ENCODE measurements at places on chromosomes 5 and 9.

- peak; percentile 93 for DNase-seq
Measured at GRCh38 chr5:74206579-74207550, 433.7 kb downstream of the ENC1 start.

- peak; percentile 90 for DNase-seq
Measured at GRCh38 chr5:56620903-56621677, 194.3 kb upstream of the MAP3K1 start.

- DNase-seq, result peak; percentile 65
Measured at GRCh38 chr9:70525519-70525918, 111.1 kb upstream of the KLF9 start.

GRCh38 chr5:91315701-91316100, 67.4 kb downstream of the ARRDC3 start:
- no peak for DNase-seq

DNA sequence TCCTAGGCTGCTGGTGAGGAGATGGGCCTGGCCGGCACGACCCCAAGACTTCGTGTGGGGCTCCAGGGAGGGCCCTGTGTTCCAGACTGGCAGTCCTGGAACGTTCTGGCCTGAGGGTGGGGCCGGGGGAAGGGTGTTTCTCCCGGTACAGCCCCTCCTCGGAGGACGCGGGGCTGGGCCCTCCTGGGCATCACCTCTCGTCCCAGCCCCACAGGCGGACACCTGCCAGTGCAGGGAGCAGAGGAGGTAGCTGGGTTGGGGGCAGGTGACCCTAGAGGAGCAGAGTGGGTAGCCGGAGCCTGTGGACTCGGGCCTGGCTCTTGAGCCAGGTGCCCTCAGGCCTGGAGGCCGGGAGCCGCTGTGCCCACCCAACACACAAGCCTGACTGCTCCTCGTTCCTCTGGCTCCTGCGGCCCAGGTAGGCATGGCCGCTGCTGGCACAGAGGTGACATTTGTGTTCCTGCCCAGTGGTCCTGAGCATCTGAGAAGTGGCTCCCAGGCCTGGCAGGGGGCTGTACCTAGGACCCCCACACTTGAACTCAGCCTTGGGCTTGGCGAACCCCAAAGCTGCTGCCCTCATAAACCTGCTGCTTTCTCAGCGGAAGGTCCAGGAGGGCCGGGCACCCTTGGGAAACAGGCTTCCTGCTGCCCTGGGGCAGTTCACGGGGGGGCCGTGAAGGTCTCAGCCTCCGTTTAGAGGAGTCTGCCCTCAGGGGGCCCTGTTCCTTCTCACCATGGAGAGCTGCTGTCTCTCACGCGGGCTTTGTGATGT, 817 bp downstream of the SLC6A19 start:
- no peak for DNase-seq

- DNase-seq, result no peak
Measured at GRCh38 chr5:83740741-83741140, 20.1 kb upstream of the HAPLN1 start.

GRCh38 chr5:66713998-66714397, 117.8 kb downstream of the MAST4 start:
- DNase-seq, result no peak

DNA sequence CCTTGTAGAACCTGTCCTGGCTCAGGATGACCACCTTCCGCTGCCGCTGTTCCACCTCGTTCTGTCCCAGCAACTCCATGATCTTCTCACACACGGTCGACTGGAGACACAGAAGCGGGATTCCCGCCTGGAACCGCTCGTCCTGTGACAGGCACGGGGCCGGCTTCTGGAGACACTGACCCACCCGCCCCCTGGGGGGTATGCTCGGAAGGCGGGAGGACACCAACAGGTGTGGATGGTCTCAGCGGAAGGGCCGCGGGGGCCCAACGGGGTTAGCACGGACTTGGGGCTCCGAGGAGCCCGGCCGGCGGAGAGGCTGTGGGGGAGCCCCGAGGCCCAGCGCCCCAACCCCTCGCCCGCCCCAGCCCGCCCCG, 530 bp downstream of the UCK1 start:
- peak; percentile 48 for DNase-seq

GRCh38 chr5:932628-933250, 40.1 kb downstream of the TRIP13 start:
- DNase-seq, result no peak

- peak; percentile 67 for DNase-seq
Measured at GRCh38 chr5:68547622-68548021, 332.1 kb downstream of the PIK3R1 start.

GRCh38 chr5:147359101-147359500, 124.3 kb downstream of the STK32A start:
- DNase-seq, result no peak

DNA sequence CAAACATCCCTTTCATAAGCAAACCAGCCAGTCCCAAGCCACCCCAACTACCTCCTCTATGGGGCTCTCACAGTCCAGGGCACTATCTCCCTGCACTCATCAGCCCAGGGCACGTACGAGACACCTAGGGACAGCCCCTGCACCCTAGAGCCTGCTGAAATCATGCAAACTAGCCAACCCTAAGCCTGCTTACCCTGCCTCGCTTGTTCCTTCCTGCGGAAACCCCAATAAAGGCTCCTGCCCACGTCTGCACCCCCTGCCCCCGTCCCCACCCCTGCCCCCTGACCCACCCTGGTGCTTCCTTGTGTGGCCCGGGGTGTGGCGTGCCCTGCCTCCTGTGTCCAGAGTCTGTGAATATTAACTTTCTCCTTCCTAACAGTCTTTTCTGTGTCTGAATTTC, 135.9 kb downstream of the GADD45G start:
- DNase-seq, result no peak

DNA sequence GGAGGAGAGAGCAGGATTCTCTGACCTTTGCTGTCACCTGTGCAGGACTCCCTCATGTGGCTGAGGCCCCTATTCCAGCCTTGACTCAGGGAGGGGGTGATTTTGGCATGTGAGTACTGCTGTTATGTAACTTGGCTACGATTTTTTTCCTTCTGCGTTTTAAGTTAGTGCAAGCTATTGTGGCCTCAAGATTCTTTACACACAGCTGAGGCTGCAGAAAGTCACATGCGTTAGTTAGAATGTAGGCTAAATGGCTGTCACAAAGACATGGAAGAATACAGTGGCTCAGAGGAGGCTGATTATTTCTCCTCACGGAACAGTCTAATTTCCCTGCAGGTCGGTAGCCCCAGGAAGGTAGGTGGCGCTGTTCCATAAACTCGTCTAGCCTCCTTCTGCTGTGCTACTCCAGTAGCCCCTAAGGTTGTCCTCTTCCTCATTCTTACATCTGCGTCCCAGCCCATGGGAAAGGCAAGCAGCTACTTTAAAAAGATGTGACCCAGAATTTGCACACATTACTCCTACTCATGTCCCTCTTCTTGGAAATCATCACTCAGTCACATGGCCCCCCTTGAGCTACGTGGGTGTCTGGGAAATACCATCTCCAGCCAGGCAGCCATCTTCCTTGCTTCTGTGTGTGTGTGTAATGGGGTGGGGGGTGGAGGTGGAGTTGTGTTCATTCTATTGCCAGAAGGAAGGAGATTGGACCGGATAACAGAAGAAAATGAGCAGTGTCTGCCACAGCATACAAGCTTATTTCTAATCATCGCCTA, 486.6 kb downstream of the CCDC171 start:
- no peak for DNase-seq

DNA sequence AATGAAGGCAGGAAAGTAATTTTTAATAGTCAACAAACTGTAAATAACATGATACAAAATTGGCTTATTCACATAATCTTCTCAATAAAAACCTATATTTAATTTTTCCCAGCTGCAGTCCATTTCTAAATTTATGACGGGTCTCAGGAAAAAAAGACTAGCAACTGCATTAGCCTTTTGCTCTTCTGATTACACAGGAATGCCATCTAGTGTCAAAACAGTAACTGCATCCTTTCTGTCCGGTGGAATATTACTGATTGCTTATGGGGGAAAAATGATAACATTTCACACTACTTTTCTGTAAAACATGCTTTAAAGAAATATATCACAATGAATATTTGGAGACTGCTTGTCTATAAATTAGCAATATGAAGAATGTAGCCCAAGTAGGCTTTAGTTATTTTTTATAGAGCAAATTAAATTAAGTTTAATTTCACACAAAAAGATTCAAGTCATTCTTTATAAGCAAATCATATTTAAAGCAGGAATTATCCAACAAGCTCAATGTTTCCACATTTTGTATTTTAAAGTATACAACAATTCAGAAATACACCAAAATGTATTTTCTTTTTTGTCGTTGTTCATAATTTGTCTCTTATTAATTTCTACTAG, 534.7 kb downstream of the CDH10 start:
- DNase-seq, result no peak

DNA sequence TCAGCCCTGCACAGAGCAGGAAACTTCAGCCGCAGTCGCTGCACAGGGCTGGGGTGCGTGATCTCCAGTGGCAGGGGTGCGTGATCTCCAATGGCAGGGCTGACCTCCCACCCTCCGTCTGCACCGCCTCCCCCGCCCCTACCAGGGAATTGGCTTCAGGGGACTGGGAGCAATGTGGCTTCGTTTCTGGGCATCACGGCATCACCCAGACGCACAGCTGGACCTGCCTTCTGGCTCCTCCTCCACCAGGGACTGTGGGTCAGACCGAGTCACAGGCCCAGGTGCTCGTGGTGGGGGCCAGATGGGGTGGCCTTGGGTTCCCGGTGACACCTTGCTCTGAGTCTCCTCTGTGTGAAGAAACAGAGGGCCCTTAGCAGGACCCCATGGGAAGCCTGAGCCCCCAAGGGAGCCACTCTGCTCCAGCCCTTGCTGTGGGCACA, 51.1 kb downstream of the AHRR start:
- no peak for DNase-seq

- no peak for DNase-seq
Measured at GRCh38 chr9:89379508-89380115, 61.3 kb downstream of the SECISBP2 start.

GRCh38 chr9:38339087-38339486, 53.4 kb upstream of the ALDH1B1 start:
- peak; percentile 64 for DNase-seq

GRCh38 chr9:6715755-6716643, 41.8 kb upstream of the KDM4C start:
- DNase-seq, result peak; percentile 27

- DNase-seq, result no peak
Measured at GRCh38 chr5:123771715-123772114, 259.7 kb downstream of the CSNK1G3 start.

DNA sequence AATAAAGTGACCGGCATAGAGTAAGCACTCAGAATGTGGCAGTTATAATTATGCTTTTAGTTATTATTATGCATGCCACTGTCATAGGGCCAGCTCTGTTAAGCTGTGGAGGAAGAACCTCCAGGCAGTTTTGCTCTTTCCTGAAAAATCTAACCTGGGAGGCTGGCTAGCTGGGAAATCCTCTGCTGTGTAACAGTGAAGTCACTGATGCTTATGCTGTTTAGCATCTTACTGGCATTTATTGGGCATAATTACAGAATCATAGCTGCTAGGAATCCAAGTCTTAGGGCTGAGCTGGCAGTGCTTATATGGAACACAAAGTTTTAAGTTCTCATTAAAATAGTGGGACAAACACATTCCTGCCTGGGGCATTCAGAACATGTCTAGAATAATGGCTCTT, 5.5 kb upstream of the GSN start:
- peak; percentile 69 for DNase-seq

- DNase-seq, result no peak
Measured at GRCh38 chr9:98656511-98656910, 52.2 kb downstream of the GABBR2 start.

- DNase-seq, result peak; percentile 54
Measured at GRCh38 chr9:89046832-89047231, 55.6 kb downstream of the S1PR3 start.

DNA sequence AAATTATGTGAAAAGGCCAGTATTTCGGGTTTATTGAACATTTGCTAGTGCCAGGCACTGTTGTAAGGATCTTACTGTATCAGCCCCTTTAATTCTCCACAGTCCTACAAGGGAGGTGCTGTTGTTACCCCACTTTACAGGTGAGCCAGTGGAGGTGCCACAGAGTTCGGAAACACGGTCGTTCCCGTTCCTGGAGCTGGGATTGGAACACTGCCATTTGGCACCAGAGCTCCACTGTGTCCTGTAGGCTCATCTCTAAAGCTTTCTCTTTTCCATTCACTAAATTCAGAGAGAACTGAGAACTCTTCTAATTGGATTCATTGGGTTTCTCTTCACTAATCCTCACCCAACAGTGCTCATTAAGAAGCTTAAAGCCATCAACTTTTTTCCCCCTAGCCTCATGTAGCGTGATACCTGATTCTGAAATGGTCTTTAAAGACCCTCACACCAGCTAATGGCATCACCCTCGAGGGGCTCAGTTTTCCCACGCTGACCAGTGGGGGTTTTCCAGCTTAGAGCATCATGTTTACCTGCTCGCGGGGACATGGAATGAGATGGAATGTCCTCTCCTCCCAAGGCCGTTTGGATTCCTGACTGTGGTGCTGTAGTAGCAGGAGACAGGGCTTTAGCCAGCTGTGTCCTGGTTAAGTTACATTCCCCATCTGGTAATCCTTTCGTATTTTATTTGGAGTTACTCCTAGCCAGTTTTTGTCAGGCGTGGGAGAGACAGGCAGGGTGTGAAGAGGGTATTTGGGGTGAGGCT, 5.8 kb downstream of the ERGIC1 start:
- DNase-seq, result peak; percentile 32
